ENCODE measurements at places on chromosomes 5 and 9.

- DNase-seq: no peak
Measured at GRCh38 chr5:35046774-35047173, 975 bp downstream of the AGXT2 start.

GRCh38 chr9:21552244-21553170 is 70.4 kb upstream of the IFNE start:
- no peak for DNase-seq

- no peak for DNase-seq
Measured at GRCh38 chr9:96720435-96720834, 57.5 kb downstream of the ZNF510 start.

- no peak for DNase-seq
Measured at GRCh38 chr9:95129476-95130291, 187.8 kb downstream of the FANCC start.

DNA sequence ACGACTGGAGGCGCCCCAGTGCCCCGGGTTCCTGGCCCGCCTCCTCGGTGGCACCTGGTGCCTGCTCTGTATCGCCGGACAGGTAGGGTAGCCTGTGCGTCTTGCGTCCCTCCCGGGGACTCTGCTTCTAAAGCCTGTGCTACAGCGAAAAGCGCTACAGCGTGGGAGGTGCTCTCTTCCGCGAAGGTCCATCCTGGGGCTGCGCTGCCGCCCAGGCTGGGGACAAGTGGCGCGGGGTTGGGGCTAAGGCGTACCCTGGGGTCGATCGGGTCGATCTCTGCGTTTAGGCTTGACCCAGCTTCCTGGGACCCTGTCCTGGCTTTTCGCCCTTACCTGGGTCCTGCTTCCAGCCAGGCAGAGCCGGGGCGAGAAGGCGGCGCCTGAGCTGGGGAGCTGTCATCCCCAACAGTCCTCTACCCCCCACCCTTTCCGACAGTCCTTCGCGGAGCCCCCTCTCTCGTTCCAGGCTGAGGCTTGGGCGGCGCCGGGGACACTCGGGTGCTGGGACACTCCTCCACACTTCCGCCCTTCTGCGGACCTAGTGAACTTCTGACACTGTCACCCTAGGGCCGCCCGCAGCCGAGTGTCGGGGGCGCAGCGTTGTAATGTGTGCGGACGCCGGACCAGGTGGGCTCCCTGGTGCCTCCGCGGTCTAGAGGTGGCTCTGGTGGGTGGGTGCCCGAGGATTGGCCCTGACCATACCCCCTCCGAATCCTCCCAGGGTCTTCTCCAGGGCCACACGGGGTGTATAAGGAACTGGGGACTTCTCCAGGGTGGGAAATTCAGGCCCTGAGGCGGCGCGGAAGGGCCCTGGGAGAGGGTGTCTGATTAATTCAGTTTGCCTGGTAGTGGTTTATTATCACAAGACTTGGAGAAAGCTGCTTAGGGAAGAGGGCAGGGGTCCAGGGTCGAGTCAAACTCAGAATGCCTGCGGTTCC is 328.2 kb downstream of the SH3GL2 start:
- DNase-seq: no peak

GRCh38 chr5:88729084-88729828 is 153.7 kb downstream of the MEF2C start:
- DNase-seq: peak; percentile 27

GRCh38 chr9:126844085-126844484 is 16.4 kb upstream of the ZBTB34 start:
- DNase-seq: no peak

DNA sequence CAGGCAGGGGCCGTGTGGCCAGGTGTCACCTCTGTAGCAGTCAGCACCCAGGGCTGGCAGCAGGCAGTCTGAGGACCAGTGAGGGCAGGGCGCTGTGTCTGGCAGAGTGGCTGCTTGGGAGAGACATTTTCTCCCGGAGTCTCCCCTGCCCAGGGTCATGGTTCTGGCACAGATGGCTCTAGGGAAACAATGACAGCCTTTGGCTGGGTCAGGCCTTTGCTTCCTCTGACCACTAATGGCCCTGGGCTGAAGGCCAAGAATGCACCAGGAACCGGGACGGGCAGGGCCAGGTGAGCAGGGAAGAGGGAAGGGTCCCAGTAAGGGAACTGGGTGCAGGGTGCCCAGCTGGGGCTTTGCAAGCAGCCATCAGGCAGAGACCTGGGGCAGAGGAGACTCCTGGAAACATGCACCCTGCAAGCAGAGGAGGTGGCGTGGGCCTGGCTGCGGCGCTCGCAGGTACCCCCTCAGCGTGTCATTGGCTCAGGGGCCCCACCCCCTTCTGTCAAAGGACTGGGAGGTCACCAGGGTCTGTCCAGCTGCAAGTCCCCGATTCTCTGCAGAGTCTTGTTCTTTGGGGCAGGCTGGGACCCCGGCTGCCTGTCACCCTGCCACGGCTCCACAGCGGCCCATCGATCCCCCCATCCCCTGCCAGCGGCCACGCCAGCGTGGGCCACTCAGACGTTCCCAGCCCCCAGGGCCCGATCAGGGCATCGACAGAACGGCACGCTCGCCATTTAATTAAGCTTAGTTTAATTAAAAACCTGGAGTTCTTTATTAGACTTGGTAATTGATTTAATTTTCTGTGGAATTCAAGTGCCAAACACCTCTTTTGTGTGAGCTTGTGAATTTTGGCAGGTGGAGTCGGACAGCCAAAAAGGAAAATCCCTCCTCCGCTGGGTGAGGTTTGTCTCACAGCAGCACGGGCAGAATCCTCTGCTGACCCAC is 18.9 kb upstream of the TMEM250 start:
- DNase-seq: no peak

- DNase-seq: no peak
Measured at GRCh38 chr9:90766731-90767130, 34.9 kb upstream of the SYK start.

DNA sequence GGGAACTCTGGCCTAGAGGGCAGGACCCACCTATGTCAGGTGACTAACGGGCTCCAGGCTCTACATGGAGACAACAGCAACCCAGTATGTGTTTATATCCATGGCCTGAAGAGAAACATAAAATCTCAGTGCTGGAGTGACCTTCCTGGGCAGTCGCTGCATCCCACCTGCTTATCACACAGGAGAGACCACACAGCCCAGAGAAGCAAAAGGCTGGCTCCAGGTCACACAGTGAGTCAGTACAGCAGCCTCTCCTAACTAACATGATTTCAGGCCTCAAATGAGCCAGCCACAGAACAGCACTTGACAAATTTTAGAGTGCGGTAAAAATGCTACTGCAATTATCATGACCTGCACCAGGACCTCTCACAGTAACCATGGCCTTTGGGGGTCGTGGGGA is 54.0 kb upstream of the TGFBR1 start:
- DNase-seq: no peak

GRCh38 chr5:2985718-2986117 is 234.2 kb upstream of the IRX2 start:
- no peak for DNase-seq

DNA sequence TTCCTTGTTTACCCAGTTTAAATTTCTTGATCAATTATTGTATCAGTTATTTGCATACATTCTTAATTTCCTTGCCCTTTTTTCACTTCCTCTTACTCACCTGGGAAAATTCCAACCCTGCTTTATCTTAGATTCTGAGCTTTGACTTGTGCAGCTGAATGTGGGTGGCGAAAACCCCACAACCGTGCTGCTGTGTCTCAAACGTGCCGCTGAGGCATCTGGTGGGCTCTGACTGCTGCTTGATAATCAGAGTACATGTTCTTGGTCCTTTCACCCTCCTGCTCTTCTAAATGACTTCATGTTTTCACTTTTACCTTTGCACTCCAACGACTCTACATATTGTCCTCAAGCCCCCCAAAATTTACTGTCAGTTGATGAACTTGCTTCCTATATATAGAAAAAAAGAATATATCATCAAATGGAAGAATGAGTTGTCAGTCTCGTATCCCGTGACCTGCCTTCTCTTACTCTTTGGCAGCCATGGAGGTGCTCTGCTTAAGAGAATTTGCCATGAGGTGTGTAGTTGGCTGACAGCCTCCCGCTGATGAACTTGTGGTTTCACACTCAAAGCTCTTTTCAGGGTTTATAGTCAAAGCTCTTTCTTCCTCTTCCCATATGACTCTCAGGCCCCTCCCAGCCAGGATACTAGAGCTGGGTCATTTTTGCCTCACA is 14.0 kb upstream of the JAK2 start:
- DNase-seq: peak; percentile 17

- no peak for DNase-seq
Measured at GRCh38 chr5:160742446-160742845, 109.6 kb downstream of the ATP10B start.

GRCh38 chr9:20139763-20140290 is 351.0 kb upstream of the SLC24A2 start:
- no peak for DNase-seq
